ENCODE measurements at places on chromosomes 12 and 14.

GRCh38 chr12:65294641-65295262 lies 16.3 kb downstream of the MSRB3 start:
- no peak for DNase-seq

- no peak for DNase-seq
Measured at GRCh38 chr14:70472253-70473159, 20.5 kb downstream of the ADAM21 start.

DNA sequence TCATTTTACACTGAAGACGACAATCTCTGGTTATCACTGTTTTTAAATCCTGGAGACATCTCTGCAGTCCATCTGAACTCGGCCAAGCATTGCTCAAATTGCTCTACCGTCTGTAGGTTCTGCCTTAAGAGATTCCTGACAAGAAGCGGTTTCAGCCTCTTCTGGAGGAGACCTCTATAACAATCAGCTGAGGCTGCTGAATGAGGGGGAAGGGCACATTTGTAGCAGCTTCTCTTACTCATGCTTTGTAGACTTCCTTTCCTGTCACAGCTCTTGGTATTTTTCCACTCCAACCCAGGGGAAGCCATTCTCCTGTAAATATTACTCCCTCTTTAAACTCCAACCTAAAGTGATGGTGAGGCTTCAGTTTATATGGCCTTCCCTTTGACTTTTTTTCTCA lies 3.0 kb downstream of the ARG2 start:
- DNase-seq, result peak; percentile 78

DNA sequence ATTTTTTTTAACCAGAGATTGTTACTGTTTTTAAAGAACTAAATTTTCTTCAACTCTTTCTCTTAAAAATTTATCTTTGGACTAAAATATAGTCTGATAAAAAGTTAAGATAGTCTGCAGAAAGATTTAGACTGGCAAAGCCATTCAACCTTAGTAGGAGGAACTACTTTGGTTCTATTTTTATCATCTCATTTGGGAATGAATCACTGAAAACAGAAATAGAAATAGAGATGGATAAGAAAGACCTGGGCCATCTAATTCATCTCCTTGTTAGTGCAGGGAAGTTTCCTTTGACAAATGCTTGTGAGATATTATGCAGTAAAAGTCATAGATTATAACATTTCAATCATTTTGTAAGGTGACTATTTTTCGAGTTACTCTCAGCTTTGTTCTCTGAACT lies 263.2 kb upstream of the NPAS3 start:
- DNase-seq, result no peak

GRCh38 chr14:73977896-73978295 lies 27.8 kb downstream of the COQ6 start:
- no peak for DNase-seq

DNA sequence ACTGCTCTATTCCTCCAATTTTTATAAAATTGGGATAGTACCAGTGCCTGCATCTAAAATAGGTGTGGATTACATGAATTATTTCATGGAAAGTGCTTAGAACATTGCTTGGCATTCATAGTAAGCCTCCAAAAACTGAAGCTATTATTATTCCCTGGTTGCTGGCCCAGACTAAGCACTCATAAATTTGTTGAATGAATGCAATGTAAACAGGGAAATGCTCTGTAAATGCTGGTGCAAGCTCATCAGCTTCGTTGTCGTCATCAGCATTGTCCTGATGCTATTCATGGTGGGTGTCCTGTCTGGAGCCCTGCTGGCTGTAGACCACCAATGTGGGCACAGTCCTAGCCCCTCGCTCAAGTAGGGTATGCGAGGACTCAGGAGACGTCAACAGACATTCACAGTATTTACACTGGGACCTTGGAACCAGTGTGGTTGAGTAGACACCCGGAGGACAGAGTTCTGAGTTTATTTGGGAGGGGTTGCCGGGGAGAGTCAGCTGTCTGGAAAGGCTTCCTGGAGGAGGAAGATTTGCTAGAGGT lies 16.5 kb downstream of the BDKRB2 start:
- no peak for DNase-seq

GRCh38 chr12:52615912-52616311 lies 2.4 kb downstream of the KRT73 start:
- no peak for DNase-seq

- DNase-seq, result no peak
Measured at GRCh38 chr12:92938638-92939037, 9.5 kb upstream of the EEA1 start.

DNA sequence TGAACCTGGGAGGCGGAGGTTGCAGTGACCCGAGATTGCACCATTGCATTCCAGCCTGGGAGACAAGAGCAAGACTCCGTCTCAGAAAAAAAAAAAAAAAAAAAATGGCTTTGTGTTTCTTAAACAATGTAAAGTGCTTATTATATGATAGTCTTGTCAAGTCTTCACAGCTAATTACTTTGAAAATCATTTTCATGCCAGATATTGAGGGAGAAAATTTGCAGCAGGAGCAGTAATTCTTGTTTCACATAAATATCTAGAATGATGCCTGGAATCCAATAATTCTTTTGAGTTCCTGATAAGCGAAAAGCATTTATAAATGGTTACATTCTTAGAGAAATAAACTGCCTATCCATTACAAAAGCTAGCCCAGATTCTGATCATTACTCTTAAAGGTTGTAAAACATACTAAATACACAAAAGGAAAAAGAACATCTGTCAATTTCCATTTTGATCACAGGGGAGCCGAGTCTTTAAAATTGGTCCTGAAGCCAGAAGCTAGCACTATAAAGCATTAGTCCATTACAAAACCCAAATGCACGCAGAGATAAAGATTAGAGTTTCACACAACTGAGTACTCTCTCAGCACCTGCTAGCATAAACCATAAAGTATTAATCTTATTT lies 50.3 kb downstream of the IFT81 start:
- DNase-seq, result no peak

DNA sequence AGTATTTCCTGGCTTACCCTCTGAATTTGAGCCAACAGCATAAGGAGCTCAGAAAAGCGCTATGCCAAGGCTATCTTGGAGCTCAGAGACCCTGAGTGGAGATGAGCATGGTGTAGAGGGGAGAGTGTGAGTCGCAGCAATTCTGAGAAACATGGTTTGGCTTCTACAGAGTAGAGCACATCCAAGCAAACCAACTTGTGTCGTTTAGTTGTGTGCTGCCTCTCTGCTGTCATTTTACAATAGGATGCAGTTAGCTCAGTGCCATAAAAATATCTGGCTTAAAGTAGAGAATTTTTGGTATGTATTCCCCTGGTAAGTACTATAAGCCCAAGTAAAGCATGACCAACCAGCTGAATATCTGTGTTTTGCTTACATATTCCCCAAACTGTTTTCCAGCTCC lies 249.2 kb downstream of the TRHDE start:
- no peak for DNase-seq
